ENCODE measurements at places on chromosomes 4 and X. TPM values are rescaled to one million over a fixed set of nuclear protein-coding genes. Genes with fewer than 3 reads are reported as not detected.

F8A2 gene
- total RNA-seq = not detected

USP27X gene
- total RNA-seq = 0.56 TPM

TSPAN6 gene
- 24.8 TPM for total RNA-seq

PHKA1 gene
- total RNA-seq = 1.6 TPM

ATP8A1 gene
- not detected for total RNA-seq

PTCHD1 gene
- total RNA-seq = 0.12 TPM

REELD1 gene
- total RNA-seq = not detected

CACNA1F gene
- total RNA-seq = not detected

MAD2L1 gene
- total RNA-seq = 29.8 TPM

SMIM10L2A gene
- 0.46 TPM for total RNA-seq

FANCB gene
- total RNA-seq = 7.2 TPM

SLC38A5 gene
- 0.79 TPM for total RNA-seq

PARM1 gene
- not detected for total RNA-seq

GPR50 gene
- total RNA-seq = not detected

- DNase-seq = no peak
Measured at GRCh38 chr4:85929961-85930665, 429.7 kb downstream of the MAPK10 start.

GRCh38 chrX:150692296-150692695 is 900 bp upstream of the MTMR1 start:
- DNase-seq = no peak

DNA sequence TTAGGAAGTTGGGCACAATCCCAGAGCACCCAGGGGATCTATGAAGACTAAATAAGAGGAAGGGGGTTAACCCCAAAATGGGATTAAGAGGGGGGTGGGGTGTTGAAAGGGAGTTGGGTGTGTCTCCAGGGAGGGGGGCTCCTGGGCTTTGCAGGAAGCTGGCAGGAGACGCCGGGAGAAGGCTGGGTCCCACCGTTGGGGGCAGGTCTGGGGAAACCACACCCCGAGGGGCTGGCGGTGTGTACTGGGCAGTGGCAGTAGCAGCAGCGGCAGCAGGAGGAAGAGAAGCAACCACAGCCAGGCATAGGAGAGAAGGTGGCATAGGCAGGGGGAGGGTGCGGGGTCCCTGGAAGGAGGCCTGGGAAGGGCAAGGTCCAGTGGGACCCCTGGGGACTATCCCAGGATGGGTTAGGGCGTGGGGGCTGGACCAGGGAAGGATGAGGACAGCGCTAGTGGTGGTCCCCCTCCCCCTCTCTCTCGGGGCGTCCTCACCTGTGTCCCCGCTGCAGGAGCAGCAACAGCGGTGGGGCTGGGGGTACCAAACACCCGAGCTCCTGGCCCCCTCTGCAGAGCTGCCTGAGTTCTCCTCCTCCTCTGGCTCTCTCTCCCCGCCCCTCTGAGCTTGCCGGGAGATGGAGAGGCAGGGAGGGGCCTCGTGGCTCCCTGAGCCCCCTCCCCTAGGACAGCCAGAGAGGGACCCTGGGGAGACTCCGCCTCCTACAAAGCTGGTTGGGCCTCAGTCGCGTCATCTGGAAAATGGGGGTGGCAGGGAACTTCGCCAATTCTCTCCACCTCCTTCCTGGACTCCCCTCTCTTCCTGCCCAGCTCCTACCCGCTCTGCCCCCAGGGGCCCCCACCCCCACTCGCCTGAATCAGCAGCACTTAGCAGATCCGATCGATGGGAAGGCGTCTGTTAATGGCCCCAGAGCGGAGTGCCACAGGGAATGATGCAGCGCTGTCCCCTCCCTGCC is at the start of gene KCND1:
TSS of gene KCND1 (minus strand) at position 596 of the 971 bp plus-strand sequence. CDS start 1,573 bp downstream, outside the sequence.
- peak; percentile 3 for DNase-seq

- no peak for DNase-seq
Measured at GRCh38 chr4:115678425-115678941, 565.1 kb upstream of the NDST4 start.

DNA sequence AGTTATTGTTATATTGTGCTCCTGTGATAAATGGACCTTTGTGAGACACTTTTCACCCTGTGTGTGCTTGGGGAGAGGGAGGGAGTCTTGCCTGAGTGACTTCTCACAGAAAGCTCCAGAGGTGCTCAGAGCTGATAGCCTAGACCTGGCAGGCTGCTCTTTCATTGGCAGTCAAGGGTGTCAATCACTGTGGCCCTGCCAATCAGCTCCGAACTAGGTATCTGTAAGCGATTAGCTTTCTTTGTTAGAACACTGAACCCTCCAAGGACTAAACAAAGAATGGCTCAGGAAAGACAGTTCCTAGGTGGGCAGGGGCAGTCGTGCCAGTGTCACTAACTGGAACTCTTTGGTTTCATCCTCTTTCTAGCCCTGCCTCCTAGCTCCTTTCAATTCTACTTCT is 2.7 kb upstream of the NALF2 start:
- DNase-seq = peak; percentile 5

- DNase-seq = no peak
Measured at GRCh38 chrX:65685112-65685511, 17.7 kb downstream of the MSN start.

GRCh38 chr4:122960611-122961000 is 38.2 kb upstream of the NUDT6 start:
- no peak for DNase-seq

DNA sequence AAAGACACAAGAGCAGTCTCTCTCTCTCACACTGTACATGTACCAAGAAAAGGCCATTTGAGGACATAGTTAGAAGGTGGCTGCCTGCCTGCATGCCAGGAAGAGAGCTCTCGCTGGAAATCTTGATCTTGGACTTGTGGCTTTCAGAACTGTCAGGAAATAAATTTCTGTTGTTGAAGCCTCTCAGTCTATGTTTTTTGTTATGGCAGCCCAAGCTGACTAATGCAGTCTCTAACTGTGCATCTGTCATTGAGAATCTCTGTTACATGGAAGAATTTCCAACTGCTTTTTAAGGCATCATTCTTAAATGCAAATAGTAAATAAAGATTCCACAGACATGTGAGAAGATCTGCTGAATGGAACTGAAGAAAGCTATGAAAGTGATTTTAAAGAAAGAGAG is 198.3 kb downstream of the PCDH10 start:
- no peak for DNase-seq

GRCh38 chrX:38750551-38750950 is 50.7 kb upstream of the MID1IP1 start:
- no peak for DNase-seq

- DNase-seq = peak; percentile 2
Measured at GRCh38 chr4:93828332-93828994, at the start of gene ATOH1. Gene ATOH1 (plus strand): TSS chr4:93828753. CDS start chr4:93828927, 174 bp downstream.

DNA sequence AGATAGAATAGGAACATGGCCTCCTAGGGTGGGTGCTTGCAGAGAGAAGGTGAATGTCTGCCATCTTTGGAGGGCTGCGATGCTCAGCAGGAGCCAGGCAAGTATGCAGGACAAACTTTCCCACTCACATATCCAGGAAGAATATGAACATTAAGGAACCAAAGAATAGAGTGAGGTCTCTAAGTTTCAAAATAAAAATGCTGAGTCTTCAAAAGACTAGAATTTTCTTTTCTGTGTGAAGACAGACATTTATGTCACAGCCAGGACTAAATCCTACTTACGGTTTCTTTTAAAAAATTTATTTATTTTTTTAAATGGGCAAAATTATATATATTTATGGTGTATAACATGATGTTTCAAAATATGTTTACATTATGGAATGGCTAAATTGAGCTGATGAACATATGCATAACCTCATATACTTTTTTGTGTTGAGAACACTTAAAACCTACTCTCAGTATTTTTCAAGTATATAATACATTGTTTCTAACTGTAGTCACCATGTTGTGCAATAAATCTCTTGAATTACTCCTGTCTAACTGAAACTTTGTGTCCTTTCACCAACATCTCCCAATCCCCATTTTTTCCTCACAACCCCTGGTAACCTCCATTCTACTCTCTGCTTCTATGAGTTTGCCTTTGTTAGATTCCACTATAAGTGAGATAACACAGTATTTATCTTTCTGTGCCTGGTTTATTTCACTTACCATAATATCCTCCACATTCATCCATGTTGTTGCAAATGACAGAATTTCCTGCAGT is 177.8 kb upstream of the HAND2 start:
- no peak for DNase-seq

GRCh38 chr4:106835919-106836318 is 200.2 kb downstream of the DKK2 start:
- DNase-seq = no peak

- DNase-seq = no peak
Measured at GRCh38 chr4:52982255-52982945, 120.3 kb downstream of the RASL11B start.

DNA sequence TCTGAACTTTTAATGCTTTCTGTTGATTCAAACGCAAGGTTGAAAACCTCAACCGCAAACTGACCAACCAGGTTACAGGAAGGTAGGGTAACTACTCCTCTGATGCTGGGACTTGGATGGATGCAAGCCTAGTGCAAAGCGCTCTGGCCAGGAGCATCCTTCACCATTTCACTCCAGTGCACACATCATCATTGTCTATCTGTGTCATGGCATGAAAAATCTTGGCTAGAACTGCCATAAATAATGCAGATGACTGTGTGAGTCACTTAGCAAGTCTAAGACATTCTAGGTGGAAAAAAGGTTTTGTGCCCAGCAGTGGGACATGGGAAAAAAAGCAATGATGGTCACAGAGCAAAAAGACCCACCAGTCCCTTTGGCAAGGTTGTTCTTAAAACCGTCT is 10.9 kb downstream of the ADGRA3 start:
- DNase-seq = no peak

DNA sequence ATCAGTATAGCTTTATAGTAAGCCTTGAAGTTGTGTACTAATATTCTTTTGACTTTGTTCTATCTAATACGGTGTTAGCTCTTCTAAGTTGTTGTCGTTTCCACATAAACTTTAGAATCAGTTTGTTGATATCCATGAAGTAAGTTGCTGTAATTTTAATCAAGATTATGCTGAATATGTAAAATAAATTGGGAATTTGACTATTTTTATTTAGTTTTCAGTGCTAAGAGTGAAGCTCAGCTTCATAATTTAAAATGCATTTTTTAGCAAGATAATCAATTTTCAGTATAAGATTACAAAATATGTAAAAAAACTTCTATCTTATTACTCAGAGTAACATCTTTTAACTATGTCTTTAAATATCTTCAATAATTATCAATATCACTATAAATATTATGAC is 1374.8 kb downstream of the PCDH7 start:
- no peak for DNase-seq

GRCh38 chr4:20576861-20577260 is 123.4 kb upstream of the PACRGL start:
- DNase-seq = no peak

DNA sequence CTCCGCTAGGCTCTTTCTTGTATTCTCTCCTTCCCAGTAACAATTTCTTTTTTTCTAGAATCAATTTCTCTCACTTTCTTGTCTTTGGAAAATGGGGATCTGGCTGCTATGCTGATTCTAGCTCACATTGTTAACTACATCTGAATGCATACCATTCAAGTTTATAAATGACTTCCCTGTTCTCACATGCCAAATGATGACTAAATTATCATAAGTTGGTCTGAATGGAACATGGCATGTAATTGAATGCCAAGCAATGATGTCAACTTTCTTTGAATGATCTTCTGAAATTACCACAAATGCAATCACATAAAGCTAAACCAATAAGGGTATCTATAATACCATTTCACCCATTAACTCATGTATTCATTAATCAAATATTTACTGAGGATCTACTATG is 2.7 kb upstream of the ITM2A start:
- no peak for DNase-seq

GRCh38 chr4:145935253-145936141 is 3.1 kb downstream of the ZNF827 start:
- DNase-seq = peak; percentile 19

DNA sequence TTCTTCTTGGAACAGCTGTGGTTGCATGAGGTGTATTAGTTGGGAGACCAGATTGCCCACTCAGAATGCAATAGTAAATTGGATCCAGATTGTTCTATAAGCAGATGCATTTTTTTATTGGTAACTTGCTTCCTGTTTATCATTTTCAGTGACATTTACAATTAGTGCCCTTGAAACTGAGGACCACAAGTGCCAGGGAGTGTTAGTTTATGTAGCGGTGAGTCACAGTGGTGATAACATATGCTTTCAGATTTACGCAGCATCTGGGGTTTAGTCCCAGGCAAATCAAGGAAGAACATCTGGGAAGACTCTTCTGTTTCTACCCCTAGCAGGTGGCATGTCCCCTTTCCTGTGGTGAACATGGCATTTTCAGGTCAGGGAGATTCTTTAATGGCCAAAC is 24.1 kb downstream of the FRMPD4 start:
- no peak for DNase-seq

DNA sequence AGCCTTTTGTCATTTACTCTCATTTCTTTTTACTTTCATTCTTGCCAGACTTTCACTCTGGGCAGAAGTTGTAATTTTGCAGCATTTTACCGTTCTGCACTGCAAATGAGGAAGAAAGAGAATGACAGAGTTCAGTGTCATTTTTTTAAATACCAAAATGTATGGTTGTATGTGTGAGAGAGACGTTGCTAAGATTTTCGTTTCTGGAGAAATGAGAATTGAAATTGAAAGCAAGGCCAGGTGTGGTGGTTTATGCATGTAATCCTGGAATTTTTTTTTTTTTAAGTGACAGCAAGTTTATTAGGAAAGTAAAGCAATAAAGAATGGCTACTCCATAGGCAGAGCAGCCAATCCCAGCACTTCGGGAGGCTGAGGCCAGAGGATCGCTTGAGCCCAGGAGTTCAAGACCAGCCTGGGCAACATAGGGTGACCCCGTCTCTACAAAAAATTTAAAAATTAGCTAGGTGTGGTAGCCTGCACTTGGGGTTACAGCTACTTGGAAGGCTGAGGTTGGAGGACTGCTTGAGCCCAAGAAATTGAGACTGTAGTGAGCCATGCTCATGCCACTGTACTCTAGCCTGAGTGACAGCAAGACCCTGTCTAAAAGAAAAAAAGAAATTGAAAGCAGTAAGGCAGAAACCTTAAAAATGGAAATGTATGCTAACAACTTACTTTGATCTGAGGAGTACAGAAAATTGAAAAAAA is 12.9 kb downstream of the DCK start:
- no peak for DNase-seq

GRCh38 chr4:21628916-21629610 is 319.5 kb downstream of the KCNIP4 start:
- DNase-seq = no peak

GRCh38 chr4:158050942-158051341 is 121.9 kb downstream of the GASK1B start:
- no peak for DNase-seq

DNA sequence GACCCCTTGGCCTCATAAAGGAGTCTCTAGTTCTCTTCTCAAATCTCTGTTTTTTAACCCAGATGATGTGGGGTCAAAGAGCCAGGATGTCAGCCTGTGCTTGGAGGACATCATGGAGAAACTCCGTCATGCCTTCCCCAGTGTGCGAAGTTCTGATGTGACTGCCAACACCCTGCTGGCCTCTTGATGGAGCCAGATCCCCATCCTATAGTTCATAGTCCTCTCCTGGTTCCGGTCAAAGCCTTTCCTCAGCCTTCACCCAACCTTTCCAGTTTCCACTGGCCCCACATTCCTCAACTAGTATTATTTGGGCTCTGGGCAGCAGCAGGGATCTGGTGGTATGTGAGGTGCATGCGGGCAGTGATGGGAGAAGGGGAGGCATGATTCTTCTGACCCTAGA is 30.7 kb downstream of the TAF7L start:
- DNase-seq = no peak
